ENCODE measurements at places on chromosomes 3 and 15. TPM values are rescaled to one million over a fixed set of nuclear protein-coding genes. Genes with fewer than 3 reads are reported as not detected.

CPOX gene
- polyA plus RNA-seq: 19.6 TPM

GRCh38 chr15:63933522-63933921 is 99.8 kb upstream of the HERC1 start:
- DNase-seq: no peak

DNA sequence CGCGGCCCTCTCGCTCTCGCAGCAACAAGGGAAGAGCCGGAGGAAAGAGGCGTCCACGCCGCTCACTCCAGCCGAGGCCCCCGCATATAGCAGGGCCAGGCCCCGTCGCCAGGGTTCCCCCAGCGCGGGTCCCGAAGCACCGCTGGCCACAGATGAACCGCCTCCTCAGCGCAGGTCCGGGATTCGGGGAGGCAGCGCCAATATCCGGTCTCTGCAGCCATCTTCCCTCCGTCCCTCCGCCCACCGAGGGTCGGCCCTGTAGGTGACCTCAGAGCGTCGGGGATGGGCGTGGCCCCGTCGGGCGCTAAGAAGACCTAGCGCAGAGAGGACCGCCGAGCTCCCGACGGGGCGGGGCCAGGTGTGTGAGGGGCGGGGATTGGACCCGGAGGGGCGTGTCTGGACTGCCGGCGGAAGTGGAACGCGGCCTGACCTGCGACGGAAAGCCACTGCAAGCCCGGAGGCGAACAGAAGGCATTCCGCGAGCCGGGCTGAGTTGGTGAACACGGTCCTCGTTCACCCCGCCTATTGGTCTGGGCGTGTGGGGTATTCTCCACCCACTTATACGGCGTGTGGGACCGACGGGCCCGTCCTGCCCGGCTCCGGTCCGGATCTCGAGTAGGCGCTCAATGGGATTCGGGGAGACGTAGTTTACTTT is 26.8 kb upstream of the MTHFS start:
- DNase-seq: peak; percentile 81

GRCh38 chr3:126129398-126129891 is 45.5 kb upstream of the SLC41A3 start:
- DNase-seq: no peak

All from AG04450 (cell line).